CMK (cell line): ENCODE measurements at places on chromosomes 1 and 21.
A peak's percentile ranks its signal among the peaks of the same experiment; 100 is the strongest.

DNA sequence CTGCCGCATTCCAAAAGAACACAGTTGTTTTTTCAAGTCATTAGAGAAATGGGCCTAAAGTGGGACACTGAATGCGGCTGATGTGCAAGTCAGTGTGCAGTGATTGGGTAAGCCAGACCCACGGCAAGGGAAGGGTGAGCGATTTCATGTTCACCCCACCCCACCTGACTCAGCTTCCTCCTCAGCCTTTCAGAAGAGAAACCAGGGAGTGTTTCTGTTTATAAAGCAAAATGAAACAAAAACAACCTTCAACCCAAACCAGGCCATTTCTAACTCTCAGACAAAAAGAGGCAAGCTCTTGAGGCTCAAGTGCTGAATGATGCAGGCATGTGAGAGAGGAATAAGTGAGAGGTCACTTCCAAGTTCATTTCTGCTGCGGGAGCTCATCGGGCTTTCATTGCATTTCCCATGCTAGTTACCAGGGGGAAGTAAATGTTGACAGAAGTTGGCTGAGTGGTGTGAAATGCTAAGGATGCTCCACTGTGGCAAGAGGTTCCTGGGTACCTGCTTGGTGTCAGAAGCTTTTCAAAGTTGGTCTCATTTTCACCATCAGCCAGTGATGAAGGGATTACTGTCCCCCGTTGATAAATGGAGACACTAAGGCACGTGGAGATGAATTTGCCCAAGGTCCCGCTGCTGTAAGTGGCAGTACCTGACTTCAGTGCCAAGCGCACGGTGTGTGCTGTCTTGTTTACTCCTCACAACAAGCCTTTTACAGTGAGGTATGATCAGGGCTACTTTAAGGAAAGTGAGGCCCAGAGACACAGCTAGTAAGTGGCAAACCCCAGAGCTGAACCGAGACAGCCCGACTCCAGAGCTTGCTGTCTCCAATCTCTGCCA lies 29.1 kb downstream of the STPG1 start:
- no peak for DNase-seq

GRCh38 chr1:87785386-87785785 lies 456.7 kb downstream of the LMO4 start:
- DNase-seq: no peak

- no peak for DNase-seq
Measured at GRCh38 chr1:170196490-170197236, 50.9 kb downstream of the NTMT2 start.

GRCh38 chr1:92843429-92844352 lies 11.9 kb downstream of the RPL5 start:
- DNase-seq: no peak

GRCh38 chr1:171495444-171495843 lies 10.1 kb downstream of the PRRC2C start:
- no peak for DNase-seq

DNA sequence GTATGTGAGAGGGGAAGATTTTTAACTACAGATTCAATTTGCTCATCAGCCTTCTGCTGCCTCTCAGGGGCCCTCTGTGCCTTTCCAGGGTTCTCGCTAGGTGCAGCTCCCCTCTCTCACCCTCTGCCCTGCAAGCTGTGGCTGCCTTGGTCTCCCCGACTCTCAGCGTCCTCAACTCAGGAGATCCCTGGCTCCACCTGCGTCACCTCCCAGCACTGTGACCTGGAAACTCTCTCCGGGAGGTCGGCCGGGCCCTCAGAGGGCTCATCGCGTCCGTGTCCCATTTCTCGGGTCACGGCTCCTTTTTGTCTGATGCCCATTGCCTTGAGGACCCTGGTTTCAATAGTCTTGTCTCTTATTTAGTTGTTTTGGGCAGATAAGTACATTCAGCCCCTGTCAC lies 63.5 kb upstream of the ADARB1 start:
- no peak for DNase-seq

- DNase-seq: no peak
Measured at GRCh38 chr1:19349999-19350398, 37.9 kb downstream of the SLC66A1 start.

- DNase-seq: peak; percentile 89
Measured at GRCh38 chr1:100785470-100786052, 66.0 kb downstream of the VCAM1 start.

DNA sequence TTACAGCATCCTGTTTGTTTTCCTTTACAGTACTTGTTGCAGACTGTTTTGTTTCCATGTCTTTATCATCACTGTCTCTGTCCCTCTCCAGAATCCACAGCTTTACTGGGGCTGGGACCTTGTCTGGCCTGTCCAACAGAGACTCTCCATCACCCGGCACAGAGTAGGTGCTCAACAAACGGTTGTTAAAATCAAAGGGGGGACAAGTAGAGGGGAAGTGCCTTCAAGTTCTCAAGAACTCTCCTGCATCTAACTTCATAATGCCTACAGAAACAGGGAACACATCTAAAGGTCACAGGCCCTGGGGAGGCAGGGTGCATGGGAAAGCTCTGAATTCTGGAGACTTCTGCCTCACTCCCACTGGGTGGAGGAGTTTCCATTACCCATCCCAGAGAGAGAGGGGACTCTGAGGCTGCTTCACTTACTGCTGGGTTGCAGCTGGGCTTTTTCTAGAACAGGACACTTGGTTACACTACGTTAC lies 2.3 kb upstream of the ECE1 start:
- DNase-seq: no peak

DNA sequence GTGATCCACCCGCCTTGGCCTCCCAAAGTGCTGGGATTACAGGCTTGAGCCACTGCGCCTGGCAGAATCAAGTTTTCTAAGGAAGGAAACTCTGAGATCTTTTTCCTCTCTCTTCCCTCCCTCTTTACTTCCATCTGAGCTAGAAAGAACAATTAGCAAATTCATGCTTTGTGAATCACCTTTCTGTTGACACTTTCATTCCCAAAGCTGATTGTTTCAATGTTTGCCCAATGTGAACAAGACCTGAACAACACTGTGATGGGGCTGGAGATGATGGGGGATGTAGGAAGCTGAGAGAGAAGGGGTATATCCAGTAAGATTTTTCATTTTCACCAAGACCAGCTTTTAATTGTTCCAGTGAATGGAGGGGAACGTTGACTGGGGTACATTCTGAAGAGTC lies 5.7 kb upstream of the TENT5B start:
- no peak for DNase-seq

DNA sequence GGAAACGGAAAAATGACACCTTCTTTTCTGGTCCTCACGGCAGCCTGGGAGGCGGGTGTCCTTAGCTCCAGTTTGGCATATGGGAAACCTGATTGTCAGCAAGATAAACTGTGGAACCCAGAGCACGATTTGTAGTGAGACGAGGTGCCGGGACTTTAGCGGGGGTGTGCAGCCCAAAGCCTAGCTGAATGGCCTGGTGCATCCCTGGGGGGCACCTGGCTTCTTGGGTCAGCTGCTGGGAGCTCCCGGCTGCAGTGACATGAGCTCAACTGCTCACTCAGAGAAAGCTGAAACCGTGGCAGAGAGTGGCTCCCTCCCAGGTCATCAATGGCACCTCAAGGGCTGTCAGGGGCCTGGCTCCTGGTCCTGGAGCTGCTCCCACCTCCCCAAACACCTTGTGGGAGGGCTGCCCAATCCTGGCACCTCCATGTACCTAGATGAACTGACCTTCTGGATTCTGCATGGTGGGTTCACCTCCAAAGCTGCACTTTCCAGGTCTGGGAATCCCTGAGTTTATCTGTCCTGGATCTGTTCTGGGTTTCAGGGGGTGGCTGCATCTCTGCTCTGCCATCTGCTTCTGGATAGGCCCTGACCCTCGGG lies 260.5 kb downstream of the MATN1 start:
- DNase-seq: no peak

- no peak for DNase-seq
Measured at GRCh38 chr1:181514298-181515290, 31.3 kb downstream of the CACNA1E start.

GRCh38 chr1:91011726-91012125 lies 10.1 kb downstream of the ZNF644 start:
- no peak for DNase-seq

DNA sequence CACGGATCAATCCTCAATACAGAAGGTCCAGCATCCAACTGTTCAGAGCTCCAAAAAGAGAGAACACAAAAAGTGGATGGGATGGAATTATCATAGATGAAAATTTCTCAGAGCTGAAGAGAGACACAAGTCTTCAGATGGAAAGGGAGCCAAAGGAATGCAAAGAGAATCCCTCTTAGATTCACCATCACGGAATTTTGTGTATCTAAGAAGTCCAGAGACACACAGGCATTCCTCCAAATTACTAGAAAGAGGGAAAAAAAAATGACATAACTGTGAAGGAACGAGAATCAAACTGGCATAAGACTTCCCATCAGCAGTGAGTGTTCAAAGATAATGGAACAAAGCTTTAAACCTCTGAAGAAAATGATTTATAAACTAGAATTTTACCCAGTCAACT lies 101.2 kb downstream of the ZSCAN20 start:
- no peak for DNase-seq

GRCh38 chr1:31937300-31938183 lies 626 bp downstream of the PTP4A2 start:
- peak; percentile 66 for DNase-seq

GRCh38 chr1:212525479-212526110 lies 83.0 kb upstream of the ATF3 start:
- no peak for DNase-seq

GRCh38 chr1:145795257-145795881 lies 28.5 kb downstream of the RNF115 start:
- DNase-seq: no peak

DNA sequence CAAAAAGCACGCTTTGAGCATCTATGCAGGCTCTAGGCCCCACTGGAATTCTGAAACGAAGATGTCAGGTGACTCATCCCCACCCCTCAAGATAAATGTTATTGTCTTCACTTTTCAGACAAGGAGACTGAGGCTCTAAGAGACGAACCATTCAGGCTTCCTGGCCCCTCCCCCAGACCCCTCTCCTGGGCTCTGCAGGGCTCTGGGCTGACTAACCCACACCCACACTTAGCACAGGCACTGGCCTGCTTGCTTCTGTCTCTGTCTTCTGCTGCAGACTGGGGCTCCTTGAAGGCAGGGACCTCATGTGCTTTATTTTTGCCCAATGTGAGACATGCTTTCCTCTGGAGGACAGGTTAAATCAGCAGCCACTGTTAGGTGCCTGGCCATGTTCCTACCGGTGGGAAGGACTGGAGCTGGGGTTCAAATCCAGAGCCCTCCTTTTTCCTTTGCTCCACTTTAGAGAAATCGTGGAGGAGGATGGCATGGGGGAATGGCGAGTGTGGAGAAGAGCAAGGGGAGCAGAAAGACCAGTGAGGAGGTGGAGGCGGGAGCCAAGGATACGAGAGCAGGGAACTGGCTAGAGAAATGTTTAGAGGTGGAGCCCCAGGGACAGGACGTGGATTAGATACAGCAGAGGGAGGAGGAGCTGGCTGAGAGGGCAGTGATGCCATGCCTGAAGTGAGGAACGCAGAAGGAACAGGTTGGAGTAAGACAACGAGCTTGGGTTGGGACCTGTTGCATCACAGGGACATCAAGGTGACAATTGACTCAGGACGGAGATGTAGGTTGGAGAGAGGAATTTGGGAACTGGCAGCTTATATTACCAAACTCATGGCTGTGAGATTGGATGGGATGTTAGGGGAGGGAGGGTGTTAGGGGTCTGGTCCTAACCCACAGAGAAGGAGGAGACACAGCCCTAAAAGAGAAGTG lies 1.7 kb downstream of the TMEM125 start:
- DNase-seq: no peak

DNA sequence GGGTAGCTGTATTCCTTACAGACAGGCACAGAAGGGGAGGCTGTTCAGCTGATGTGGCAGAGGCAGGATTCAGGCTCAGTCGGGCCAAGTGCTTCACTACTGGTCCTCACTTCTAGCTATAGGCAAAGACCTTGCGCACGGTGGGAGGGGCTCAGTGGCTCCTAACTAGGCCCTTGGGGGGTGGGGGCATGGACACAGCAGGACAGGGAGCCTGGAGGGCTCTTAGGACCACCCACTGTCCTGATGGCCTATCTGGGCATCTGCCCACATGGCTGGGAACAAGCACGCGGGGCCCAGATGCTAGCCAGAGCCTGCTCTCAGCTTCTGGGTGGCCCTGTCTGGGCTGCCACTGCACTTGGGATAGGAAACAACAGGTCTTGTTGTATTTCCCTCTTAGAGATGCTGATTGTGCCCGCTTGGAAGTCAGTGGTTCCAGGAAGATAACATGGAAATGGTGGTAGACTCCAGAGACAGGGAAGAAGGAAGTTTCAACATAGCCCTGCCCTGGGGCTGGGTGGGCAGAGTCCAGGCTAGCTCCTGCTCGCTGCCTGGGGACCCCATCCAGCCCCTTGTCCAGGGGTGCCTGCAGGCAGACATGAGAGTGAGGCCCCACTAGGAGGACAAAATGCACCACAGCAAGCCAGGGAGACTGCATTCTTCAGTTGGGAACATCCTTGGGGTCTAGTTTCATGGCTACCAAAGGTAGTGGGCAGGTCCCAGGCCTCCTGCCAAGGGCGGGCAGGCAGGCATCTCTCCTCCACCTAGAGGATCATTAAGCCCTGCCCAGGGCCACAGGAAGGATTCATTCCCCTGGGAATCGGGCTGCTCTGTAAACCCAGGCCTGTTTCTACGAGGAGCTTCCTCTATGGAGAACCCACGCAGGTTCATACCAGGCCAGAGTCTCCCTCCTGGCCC lies 102.5 kb downstream of the BCAR3 start:
- no peak for DNase-seq

DNA sequence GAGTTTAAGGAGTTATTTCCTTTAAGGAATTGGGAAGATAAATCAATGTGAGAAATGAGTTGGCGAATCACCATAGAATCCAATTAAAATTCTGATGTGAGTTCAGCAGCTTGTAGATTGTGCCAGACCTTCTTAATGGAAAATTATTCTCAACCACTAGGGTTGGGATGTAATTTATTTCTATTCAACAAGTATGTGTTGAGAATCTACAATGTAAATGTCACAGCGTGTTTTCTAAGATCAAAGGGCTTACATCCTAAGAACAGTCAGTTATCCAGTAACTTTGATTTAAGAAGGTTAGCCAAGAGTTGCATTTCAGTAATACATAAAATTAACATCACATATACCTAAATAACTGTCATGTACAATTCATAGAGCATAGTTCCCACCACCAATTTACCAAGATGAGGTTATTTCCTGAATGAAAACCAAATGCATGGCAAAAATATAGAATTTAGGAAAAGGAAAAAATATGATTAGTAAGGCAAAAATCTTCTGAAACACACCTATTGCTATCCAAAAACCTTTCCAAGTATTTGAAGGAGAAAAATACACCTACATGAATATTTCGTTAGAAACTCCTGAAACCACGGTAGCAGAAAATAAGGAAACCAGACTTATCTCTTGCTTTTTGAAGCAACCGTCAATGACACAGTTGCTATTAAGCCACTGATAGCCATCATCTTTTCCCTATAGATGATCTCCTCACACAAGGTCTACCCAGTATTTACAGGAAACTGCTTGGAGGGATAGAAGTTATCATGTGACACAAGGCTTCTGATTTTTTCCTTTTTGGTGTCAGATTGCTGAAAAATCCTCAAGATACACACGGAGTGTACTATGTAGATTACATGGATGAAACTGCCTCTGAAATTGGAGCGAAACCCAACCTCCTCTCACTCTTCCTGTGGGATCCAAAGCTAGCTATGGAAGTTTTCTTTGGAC lies 259.4 kb upstream of the POGK start:
- peak; percentile 56 for DNase-seq

GRCh38 chr1:245160288-245160687 lies 5.5 kb downstream of the KIF26B start:
- DNase-seq: no peak
